ENCODE measurements at places on chromosomes 3 and 15. TPM values are rescaled to one million over a fixed set of nuclear protein-coding genes. Genes with fewer than 3 reads are reported as not detected.

DNA sequence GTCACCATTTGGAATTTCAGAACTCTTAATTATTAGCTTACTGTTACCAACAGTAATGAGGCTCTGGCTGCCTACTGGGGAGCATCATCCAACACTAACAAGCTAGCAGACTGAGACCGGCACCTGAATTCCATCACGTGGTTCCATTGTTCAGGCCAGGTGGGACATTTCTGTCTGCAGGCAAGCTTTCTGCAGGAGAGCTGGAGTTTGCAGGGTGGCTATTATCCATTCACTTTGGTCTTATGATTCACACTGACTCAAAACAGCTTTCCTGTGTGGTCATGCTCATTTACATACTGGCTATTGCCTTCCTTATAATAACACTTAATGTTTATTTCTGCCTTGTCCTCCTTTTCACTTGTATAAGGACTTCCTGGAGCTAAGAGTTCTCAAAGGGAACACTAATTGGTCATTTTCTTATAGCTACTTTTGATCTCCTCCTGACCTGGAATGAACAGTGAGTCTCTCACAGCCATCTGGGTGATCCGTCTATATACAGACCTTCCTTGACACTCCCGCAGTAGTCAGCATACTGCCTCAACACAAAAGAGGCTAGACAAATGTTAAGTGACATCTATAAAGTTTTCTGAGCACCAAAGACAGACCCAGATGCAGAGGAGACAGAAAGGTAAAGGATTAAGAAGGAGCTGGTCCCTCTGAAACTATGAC, 695.4 kb downstream of the FHIT start:
- no peak for DNase-seq

DNA sequence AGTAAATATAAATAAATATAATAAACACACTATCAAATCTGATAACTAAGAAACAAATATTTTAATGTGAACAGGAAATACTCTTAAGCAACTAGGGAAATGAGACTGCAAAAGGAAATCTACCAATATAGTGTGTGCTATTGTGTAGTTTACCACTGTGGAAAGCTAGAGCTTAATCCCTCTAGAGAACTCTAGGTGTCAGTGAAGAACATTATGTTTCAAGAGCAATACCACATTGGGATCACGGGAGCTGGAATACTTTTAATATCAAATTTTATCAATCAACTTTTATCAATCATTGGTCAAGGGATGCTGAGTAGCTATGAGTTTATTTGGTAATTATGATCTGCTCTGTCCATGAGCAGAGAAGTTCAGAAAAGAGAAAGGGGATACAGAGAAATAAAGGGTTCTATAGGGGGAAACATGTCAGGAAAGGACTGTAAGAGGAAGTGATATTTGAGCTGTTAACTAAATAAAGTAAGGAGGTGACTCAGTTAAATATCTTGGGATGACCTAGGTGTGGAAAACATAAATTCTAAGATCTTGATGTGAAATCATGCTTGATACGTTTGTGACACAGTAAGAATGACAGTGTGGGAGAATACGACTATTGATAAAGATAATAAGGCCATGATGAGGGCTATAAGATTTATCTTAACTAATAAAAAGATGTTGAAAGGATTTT, 762.2 kb upstream of the ALCAM start:
- DNase-seq = no peak

DNA sequence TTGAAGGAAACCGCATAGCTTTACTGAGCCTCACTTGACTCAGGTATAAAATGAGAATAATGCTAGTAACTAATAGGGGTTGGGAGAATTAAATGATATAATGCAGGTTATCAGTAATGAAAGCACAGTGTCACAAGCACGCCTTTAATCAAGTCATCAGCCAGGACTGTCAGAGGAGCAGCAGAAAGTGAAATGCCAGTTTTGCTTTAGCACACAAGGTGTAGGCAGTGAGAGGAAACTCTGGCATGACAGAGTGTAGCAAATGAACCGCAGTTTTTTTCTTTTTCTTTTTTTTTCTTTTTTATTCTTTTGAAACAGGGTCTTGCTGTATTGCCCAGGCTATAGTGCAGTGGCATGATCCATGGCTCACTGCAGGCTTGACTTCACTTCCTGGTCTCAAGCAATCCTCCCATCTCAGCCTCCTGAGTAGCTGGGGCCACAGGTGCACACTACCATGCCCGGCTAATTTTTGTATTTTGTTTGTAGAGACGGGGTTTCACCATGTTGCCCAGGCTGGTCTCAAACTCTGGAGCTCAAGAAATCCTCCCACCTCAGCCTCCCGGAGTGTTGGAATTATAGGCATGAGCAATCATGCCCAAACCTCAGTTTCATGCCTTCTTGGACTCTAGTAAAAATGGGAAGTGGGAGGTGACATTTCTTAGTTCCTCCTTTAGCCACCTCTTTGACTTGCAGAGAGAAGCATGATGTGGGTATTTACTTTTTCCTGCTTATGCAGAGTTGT, 9.7 kb upstream of the SCAANT1 start:
- no peak for DNase-seq

GRCh38 chr3:179688850-179689249, 36.0 kb downstream of the USP13 start:
- DNase-seq = no peak

GRCh38 chr3:156649681-156650080, 24.7 kb upstream of the TIPARP start:
- DNase-seq = no peak

- DNase-seq = peak; percentile 78
These were observed at the start of gene PLCL2 for GRCh38 chr3:16884748-16885592. PLCL2 (plus strand) TSS chr3:16884955; CDS start chr3:16885040, 85 bp downstream.

The P2RY14 gene
- total RNA-seq = 0.25 TPM

The CHMP2B gene
- 25.4 TPM for total RNA-seq

The EAF2 gene
- total RNA-seq = 12.4 TPM

The GOLGA6B gene
- not detected for total RNA-seq

The NANOGP8 gene
- total RNA-seq = not detected
